ENCODE measurements at places on chromosomes 6 and 20. TPM values are rescaled to one million over a fixed set of nuclear protein-coding genes. Genes with fewer than 3 reads are reported as not detected.

The FRK gene
- 0.07 TPM for total RNA-seq

The SRSF3 gene
- total RNA-seq: 550 TPM

The RAET1L gene
- total RNA-seq: not detected

The RSPO4 gene
- total RNA-seq: not detected

The SOBP gene
- total RNA-seq: 6.0 TPM
